Renal cortical epithelial cell (primary cell): ENCODE measurements at places on chromosomes 2 and 18.

DNA sequence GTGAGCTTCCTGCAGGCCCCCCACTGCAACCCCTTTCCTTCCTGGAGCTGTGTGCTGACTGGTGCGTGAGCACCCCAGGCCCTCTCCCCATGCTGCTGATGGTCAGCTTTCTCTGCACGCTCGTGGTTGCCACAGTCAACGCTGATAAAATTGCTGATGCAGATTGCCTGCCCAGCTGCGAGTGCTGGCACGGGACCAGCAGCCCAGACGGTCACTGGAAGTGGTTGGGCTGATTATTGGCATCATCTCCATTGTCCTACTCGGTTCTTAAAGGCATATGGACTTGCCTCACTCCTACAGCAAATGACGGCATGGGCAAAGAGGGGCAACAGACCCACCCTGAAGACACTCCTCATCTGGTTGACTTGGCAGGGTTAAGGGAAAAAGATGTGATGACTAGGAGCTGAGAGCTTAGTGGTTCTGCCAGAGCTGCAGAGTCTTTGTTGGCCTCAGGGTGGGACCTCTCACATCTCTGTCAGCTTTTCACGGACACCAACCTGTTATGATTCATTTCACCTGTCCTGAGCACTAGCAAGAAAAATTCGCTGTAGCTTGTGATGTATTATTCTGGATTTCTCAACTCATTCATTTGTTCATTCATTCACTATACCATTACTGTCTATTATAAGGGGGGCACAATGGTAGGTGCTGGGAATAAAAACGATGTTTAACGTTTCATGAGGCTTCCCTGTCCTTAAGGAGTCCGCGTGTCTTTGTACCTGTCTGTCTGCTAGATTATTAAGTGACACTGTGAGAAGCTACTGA, 38.4 kb downstream of the PAX8 start:
- peak; percentile 58 for DNase-seq

DNA sequence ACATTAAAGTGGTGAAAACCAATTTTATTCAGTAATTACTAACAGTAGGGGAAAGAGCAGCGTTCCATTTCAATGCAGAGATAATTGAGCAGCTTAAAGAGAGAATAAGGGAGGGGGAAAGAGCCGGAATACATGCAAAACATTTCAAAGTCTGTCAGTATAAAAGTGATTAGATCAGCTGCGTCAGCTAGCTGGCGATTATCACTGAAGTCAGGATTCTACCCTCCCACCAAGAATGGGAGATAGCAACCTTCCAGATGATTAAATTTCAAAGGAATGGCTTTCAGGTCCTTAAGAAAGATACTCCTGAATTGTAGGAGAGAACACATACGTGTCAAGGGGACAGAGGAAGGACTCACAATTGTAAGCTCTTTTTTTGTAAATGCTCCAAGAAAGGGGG, 2.7 kb upstream of the ZC3H6 start:
- no peak for DNase-seq

DNA sequence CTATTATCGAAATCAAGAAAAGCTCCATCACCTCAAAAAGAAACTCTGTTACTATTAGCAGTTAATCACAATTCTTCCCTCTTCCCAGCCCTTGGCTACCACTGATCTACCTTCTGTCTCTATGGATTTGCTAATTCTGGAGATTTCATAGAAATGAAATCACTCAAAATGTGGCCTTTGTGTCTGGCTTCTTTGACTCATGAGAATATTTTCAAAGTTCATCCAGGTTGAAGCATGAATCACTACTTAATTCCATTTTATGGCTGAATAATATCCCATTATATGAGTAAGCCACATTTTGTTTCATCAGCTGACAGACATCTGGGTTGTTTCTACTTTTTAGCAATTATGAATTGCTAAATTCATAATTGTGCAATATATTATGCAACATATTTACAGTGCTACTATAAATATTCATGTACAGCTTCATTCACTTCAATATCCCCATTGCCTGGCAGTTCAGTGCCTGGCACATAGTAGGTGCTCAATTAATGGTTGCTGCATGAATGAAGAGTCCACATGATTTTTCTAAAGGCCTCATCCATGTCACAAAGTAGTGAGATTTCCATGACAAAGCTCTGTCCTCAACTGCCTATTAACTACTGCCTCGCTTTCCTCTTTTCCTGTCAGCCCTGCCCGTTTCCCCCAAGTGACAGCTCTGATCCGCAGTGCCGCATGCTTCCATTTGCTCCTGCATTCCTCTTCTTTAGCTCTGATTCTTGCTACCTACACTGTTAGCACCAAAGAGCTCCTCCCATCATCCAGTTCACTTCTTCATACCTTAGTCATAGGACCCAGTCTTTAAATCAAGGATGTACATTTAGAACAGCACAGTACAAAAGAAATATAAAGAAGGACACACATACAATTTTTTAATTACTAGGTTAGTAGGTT, 32.8 kb downstream of the CCDC93 start:
- DNase-seq: peak; percentile 90

- DNase-seq: no peak
These were observed 1.4 kb downstream of the LBH start for GRCh38 chr2:30232801-30233130.

DNA sequence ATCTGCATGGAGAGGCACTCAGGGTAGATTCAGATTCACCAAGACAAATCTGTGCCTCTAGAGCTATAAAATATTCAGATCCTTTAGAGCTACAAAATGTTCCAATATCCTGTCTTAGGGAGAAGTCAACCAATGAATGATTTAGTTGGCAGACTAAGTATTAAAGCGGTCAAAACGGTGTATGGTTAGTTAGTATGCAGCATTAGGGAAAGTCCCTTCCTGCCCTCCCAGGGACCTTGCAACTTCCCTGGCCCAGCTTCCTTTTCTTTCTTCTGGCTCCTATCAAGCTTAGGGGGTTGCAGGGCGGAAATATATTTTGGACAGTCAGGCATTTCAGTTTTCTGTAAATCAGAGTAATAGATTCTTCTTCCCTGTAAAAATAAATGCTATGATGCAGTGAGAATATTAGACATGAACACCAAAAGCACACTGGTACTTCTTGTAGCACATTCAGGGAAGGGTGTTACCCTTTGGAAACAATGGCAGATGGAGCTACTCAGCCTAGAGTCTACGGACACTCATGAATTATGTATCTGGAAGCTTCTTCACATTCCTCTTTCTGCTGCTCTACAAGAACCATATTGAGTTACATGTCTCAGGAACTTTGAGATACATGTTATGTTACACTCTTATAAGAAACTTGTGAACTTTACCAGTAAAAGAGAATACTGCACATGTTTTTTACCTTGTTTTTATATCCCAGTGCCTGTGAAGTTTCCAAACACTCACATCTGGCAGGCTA, 45.7 kb downstream of the CCDC93 start:
- no peak for DNase-seq

DNA sequence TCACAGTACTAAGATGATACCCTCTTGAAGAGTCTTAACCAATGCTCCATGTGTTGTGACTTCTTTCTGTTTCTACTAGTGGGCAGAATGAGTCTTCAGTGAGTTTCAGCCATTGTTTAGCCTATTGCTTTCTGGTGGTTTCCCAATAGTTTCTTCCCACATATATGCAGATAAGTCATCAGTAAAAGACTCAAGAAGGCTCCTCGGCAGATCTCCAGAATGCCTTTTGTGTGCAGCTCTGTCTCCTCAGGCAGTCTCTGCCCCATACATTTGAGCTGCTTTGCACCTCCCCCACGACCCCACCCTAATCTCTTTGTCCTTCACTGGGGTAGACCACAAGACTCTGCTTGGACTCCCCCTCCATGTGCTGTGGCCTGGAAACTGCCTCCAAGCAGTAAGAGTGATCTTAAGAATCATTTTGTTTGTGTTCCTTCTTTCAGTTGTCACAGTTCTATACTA, 71.6 kb upstream of the CHRNA1 start:
- DNase-seq: peak; percentile 91

GRCh38 chr18:42268798-42269197, 313.8 kb downstream of the PIK3C3 start:
- DNase-seq: no peak

GRCh38 chr2:18046558-18047212, 168.2 kb downstream of the KCNS3 start:
- DNase-seq: peak; percentile 30

GRCh38 chr2:182499706-182500470, 73.1 kb upstream of the PDE1A start:
- no peak for DNase-seq

DNA sequence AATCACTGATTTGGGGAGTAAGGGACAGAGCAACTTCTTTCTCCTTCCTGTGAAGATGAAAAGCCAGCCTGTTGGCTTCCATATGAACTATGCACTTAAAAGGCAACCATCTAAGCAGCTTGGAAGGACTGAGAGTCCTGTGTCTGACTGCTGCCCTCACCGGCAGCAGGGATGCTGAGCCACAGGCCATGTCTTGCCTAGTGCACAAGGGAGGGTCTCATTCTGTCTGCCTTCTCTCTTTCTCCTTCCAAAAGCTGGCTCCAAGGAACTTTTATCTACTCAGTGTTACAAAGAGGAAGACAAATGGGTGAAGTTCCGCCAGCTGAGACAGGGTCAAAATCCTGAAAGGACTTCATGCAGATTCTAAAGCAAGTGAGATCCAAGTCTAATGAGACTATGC, 146.3 kb downstream of the MTCL1 start:
- DNase-seq: no peak

- peak; percentile 54 for DNase-seq
These were observed 182.0 kb upstream of the SP5 start for GRCh38 chr2:170533156-170533555.

- DNase-seq: peak; percentile 26
These were observed 90.3 kb downstream of the PTPN4 start for GRCh38 chr2:119849838-119850565.

- DNase-seq: peak; percentile 91
These were observed 352.6 kb downstream of the SS18 start for GRCh38 chr18:25737710-25738311.

GRCh38 chr2:226074391-226074790, 674.9 kb downstream of the NYAP2 start:
- DNase-seq: no peak

DNA sequence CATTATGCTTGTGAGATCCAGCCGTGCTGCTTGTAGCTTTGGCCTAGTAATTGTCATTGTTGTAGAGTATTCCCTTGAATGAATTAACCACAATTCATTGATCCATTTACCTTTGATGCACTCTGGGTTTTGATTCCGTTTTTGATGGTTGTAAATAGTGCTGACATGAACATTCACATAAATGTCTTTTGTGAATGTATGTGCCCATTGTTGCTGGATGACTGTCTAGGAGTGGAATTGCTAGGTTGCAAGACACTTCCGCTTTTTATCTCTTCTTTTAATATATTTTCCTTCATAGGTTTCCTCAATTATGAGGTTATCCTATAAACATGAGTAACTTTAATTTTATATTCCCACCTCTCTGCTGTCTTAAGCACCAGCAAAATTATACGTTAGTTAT, 104.8 kb upstream of the CCDC68 start:
- DNase-seq: no peak

GRCh38 chr2:53874401-53874950, 14.7 kb upstream of the GPR75 start:
- DNase-seq: no peak

GRCh38 chr2:8518979-8519668, 162.7 kb upstream of the ID2 start:
- no peak for DNase-seq

DNA sequence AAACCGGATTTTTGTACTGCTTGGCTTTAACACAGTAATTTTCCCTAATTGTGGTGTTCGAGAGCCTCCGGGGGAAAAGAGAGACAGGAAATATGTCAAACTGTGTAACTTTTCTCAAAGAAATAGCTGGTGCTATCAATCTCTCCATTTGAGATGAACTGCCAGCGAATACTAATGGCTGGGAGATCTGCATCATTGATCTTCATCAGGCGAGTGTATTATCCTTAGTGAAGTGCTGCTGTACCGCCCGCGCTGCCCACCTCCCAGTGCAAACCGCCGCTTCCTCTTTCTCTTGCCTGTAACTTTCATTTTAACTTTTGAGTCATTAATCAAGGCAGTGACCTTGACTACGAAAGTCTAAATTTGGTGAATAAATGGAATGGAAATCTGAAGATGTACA, 246.1 kb upstream of the ST6GAL2 start:
- DNase-seq: no peak

- DNase-seq: no peak
These were observed 140.3 kb upstream of the RAB12 start for GRCh38 chr18:8468921-8469335.

DNA sequence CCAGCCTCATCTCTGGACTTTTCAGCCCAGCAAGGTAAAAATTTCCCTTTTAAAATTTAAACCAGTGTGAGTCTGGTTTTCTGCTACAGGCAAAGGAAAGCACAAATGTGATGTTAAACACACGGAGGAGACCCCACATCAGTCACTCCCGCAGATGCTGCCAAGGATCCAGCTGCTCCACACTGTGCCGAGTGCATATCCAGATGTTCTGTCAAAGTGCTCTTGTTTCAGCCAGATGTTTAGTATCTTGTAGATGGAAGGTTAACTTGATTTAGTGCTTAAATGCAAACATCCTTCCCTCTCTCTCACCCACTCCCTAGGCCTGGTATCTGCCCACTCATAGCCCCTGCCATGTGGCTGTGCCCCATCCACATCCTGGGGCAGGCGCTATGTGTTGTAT, 15.8 kb upstream of the ATOH8 start:
- no peak for DNase-seq

DNA sequence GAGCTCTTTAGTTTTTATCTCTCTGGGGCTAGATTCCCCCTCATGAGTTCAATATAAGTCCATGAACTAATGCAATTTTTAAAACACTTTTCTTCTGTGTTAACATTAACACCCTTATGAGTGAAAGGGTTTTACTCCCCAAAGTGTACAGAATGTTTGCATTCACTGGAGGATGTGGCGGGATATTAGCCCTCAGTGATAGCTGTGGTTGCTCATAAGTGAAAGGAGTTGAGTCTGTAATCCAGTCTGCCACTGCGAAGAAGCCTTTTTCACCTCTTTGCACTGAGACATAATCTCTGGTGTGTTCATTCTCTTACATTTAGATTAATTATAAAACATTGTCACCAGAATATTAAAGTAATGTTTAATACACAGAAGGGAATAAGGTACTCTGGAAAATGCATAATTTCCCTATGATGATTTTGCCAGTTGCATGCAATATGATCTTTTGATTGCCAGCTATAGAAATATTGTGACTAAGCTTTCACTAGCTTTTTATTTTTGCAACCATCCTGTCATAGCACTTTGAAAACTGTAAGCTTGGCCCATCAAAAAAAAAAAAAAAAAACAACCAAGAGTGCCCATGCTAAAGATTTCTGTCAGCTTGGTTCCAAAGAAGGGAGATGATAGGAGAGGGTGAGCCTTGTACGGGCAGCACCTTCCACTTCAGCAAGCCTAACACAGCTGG, 113.2 kb downstream of the BCL11A start:
- DNase-seq: no peak

DNA sequence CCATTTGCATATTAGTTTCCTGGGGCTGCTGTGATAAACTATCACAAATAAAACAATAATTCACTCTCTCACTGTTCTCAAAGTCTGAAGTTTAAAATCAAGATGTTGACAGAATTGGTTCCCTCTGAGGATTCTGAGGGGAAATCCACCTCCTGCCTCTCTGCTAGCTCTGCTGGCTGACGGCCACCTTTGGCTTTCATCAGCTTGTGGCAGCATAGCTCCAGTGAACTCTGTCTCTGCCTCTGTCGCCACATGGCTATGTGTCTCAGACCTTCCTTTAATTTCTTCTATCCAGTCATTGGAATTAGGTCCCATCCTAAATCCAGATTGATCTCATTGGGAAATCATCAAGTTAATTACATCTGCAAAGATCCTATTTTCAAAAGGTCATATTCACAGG, 38.9 kb upstream of the TRIM43 start:
- DNase-seq: peak; percentile 9
